ENCODE measurements at places on chromosomes 6 and 20.
A peak's percentile ranks its signal among the peaks of the same experiment; 100 is the strongest.

- no peak for ATAC-seq
These were observed 75.5 kb downstream of the GPR6 start for GRCh38 chr6:110053395-110054240.

DNA sequence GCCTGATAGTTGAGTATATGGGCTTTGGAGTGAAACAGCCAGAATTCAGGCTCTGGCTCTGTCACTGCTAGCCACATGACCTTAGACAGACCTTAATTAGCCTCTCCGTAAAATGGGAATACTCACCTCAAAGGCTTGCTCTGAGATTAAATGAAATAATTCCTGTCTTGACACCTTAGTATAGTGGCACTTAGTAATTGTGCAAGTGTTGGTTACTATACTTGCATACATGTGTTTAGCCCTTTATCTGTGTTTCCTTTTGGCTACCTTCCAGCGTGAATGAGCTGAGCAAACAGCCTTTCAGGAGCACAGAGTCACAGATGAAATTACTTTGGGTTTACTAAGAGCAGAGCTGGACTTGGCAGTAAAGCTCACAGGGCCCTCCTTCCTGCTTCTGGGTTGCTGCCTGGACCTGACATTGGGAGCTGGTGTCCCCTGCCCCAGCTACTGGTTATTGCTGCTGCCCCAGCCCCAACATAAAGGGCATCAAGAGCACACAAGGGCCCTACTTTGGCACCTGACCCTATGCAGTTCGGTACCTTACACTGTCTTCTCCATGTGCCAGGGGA is 32.8 kb downstream of the CD164 start:
- no peak for ATAC-seq

DNA sequence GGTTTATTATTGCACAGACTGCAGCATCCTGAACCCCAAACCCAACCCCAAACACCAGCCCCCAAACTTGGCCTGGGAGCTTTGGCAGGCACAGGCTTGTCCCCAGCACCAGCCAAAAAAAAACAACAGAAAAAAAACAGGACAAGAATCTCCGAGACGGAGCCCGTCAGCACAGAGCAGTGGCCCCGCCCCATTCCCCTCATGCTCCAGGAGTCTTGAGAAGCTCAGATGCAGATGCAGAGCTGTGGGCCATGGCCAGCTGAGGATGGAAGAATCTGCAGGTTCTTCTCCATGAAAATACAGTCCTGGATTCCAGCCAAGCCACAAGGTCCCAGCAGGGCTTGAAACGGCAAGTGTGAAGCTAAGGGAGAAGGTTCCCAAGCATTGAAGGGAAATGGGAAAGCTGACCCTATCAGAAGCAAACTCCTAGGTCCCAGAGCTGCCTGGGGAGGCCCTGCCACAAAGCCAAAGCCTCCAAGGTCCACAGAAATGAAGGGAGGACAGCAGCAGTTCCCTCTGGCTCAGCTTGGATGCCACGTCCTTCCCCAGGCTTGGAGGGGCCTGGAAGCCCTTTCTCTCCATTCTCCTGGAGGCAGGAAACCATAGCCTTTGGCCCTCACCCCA is 75.2 kb downstream of the JPH2 start:
- ATAC-seq = no peak

DNA sequence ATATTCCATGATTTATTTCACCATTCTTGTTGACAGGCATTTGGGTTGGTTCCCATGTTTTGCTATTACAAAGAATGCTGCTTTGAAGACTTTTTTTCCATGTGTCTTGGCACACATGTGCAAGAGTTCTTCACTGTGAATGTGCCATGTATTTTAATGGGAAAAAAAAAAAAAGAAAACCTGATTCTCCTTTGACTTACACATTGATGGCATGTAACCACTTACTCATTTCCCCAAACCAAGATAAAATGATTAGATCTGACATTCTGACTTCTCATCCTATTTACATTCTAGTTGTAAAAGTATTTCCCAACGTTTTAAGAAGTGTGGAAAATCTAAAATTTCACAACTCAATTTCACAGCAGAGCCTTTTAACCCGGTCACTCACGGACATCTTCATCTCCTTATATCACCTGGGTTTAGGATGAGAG is 4.4 kb downstream of the CAP2 start:
- no peak for ATAC-seq

DNA sequence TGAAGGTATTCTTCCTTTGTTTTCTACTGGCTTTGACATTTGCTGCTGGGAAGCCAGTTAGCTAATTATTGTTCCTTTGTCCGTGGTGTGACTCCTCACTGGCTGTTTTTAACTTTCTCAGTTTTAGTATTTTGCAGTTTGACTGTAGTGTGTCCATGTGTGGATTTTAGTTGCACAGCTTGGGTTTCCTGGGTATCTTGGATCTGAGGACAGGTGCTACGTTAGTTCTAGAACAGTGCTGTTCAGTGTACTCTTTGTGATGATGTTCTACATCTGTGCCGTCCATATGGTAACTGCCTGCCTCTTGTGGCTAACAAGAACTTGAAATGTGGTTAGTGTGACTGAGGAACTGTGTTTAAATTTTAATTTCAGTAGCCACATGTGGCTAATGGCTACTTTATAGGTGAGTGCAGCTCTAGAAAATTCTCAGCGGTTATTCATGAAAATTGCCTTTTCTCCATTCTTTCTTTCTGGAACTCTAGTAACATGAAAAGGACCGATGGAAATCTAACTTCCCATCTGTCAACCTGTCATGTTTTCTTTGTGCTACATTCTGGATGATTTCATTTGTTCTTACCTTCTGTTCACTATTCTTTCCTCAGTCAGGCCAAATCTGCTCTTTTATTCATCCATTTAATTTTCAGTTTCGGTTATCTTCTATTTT is 7.4 kb downstream of the SNX9 start:
- peak; percentile 47 for ATAC-seq

DNA sequence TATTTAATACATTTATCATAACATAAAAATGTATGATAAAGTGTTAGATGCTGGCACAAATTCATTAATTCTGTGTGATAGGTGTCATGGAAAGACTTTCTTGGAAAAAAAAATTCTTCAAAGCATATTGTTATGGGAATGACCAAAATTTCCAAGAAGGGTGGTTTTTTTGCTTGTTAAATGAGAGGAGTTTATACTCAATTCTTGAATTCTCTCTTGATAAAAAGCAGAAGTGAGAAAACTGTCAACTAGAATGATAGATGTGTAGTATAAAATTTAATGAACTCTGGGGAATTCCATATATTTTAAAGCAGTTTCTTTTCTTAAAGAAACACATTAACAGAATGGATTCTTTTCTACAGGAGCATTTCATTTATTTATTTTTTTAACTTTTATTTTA is 62.0 kb upstream of the SNAP91 start:
- ATAC-seq = no peak

GRCh38 chr20:58604128-58604881 is 46.8 kb upstream of the STX16 start:
- no peak for ATAC-seq

- ATAC-seq = no peak
These were observed 151.3 kb upstream of the NT5E start for GRCh38 chr6:85298553-85298952.

DNA sequence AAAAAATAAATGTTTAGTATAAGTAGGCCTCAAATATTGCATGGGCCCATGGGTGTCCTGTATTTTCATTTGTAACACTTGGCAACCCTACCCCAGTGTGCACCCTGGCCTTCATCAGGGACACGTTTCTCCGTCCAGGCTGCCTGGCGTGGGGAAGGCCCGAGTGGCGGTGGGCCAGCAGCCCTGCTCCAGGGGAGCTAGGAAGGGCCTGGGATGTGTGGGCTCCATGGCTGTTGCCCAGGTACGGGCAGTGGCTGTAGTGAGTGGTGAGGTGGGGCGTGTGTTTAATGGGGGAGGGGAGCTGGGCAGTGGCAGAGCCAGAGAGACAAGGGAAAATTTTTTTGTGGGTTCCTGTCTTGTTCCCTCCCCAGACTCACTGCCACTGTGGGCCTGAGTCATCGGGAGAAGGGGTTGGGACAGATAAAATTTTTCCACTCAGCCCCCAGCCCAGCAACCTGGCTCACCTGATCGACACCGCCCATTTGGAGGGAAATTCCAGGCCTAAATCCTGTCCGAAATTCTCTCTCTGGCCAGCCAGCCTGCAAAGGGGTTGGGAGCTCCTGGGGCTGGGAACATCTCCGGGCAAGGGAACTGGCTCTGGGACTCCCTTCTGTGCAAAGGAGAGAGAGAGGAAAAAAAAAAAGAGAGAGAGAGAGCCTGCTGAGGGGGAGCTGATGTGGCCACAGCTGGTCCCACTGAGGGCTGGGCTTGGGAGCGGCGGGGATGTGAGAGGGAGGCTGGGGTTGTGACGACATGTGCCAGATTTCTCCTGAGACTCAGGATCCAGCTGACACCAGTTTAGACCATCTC is 32.5 kb upstream of the VEGFA start:
- ATAC-seq = no peak

DNA sequence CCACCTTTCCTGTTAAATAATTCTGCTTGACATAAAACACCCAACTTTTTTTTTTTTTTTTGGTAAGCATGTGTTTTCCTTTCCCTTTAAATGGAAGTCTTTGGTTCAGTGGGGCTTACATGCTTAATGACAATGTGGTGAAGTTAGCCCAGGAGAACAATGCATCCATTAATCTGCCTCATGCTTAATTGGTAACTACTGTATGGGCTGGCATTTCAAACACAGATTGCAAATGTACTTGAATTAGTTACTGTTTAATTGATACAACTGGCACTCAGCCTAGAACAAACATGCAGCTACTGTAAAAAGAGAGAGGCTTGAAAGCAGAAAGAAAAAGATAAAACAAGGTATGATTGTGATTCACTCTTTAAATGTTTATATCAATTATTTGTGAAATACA is 483.6 kb upstream of the NOX3 start:
- no peak for ATAC-seq

DNA sequence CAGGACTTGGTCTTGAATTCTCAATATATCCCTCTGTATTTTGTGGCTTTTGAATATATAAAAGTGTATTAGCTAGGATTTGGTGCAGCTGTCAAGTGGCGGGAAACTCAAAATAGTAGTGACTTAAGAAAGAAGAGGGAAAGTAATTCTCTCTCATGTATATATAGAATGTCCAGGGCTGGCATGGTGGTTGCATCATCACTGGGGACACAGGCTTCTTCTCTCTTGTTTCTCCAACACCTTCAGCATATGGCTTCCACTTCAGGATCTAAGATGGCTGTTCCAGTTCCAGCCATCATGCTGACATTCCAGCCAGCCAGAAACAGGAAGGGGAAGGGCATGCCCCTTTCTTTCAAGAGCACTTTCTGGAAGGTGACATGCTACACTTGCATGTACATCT is 11.8 kb upstream of the GPR6 start:
- ATAC-seq = no peak

DNA sequence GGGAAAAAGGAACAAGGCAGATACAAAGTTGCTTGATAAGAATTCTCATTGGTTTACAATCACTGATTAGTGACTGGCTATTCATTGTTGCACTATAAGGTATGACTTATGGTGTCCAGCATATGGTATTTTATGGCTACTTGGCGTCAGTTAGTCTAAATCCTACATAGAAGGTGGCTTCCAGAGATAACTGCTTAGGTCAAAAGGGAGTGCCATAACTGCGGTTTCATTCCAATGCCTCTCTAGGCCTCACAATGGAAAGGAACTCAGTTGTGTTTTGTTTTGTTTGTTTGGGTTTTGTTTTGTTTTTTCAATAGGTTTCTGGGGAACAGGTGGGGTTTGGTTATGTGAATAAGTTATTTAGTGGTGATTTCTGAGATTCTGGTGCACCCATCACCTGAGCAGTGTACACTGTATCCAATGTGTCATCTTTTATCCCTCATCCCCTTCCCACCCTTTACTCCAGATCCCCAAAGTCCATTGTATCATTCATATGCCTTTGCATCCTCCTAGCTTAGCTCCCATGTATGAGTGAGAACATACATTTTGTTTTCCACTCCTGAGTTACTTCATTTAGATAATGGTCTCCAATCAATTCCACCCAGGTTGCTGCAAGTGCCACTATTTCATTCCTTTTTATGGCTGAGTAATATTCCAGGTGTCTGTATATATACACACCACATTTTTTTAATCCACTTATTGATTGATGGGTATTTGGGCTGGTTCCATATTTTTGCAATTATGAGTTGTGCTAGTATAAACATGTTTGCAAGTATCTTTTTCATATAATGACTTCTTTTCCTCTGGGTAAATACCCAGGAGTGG is 7.0 kb downstream of the GOPC start:
- no peak for ATAC-seq

GRCh38 chr6:11221623-11222384 is 10.7 kb downstream of the NEDD9 start:
- ATAC-seq = no peak

DNA sequence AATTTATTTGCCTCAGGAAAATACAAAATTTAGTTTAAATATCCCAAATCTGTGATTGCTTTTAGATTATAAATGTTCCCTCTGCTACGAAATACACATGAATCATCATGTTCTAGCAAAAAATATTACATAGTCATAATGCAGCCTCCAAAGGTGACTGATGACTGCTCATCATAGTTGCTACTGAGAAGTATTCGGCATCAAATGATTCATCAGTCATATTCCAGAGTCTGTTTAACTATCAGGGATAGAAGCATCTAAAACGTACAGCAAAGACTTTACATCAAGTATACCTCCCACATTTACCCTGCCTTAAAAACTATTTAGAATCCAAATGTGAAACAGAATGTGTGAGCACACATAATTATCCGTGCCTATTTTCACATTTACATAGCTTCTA is 626.0 kb downstream of the CDH26 start:
- ATAC-seq = no peak

GRCh38 chr6:159044899-159045727 is at the start of gene TAGAP:
Gene TAGAP, minus strand, starts transcription at chr6:159044991. Its CDS starts 845 bp downstream, at chr6:159044146.
- peak; percentile 83 for ATAC-seq

DNA sequence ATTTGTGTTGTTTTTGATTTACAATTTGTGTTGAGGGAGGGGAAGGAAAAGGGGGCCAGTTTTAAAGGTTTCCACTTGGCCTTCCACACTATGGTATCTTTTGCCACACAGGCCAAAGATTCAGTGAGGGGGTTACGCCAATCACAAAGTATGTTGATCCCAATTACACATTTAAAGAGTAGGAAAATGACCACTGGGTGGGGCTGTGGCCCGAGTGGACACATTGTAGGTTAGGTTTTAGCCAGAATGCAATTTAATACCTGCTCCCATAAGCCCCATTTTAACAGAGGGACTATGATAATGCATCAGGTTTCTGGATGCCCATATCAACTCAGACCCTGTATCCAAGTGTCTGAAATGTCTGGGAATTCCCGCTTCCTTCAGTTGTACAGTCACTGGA is 15.6 kb downstream of the VGLL2 start:
- ATAC-seq = no peak

- no peak for ATAC-seq
These were observed 8.6 kb downstream of the ADTRP start for GRCh38 chr6:11769811-11770545.

- ATAC-seq = no peak
These were observed 76.2 kb downstream of the CDH26 start for GRCh38 chr20:60034231-60035110.

DNA sequence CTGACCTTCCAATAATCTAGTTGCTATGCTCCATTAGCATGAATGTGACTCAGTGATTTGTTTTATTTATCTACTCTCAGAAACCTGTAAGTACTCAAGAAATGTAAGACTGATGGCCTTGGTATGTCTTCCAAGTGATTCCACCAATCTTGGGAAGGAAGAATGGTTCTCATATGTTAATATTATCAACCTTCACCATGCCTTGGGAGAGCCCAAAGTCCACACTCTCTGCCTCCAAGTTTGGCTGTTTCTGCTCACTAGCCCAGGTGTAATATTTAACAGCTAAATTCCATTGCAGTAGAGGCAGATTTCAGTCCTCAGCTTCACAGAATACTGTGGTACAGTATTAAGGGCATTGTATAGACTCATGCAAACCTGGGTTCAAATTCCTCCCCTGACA is 51.8 kb downstream of the CLIC5 start:
- no peak for ATAC-seq
